ENCODE measurements at places on chromosomes 6 and 20.

DNA sequence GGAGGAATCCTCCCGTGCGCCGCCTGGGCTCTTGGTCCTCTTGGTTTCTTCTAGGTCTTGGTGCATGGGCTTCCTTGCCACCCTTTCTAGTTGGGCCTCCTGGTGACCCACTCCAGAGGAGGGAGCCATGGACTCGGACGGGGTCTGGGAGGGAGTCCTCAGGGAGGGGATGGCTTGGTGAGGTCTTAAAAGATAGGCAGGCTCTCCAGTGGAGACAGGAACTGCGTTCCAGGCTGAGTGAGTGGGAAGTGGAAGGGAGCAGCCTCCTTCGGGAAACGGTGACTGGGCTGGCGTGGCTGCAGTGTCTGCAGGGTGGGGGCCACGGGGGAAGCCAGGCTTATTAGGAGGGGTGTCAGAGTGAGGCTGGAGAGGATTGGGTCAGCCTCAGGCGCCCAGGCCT is 152.8 kb downstream of the GRM4 start:
- DNase-seq = no peak
- no peaks in the 10 kb centered on the region for H3K36me3 ChIP-seq
- no peak overlapping the region for H3K27ac ChIP-seq
- peaks cover 20% of the 10 kb centered on the region for H3K4me1 ChIP-seq

GRCh38 chr6:45436544-45437438 is 59.1 kb upstream of the SUPT3H start:
- no peaks in the 10 kb centered on the region for H3K36me3 ChIP-seq
- H3K4me1 ChIP-seq = no peaks in the 10 kb centered on the region
- no peak overlapping the region for H3K27ac ChIP-seq
- no peaks in the 10 kb centered on the region for H3K27me3 ChIP-seq
- H3K4me3 ChIP-seq = no peak overlapping the region
- no peak for DNase-seq

- no peak for DNase-seq
- H3K4me3 ChIP-seq = no peak overlapping the region
- peaks cover 12% of the 10 kb centered on the region for H3K4me1 ChIP-seq
- no peak overlapping the region for H3K27ac ChIP-seq
These were observed 348.1 kb upstream of the SOX4 start for GRCh38 chr6:21245488-21245887.

DNA sequence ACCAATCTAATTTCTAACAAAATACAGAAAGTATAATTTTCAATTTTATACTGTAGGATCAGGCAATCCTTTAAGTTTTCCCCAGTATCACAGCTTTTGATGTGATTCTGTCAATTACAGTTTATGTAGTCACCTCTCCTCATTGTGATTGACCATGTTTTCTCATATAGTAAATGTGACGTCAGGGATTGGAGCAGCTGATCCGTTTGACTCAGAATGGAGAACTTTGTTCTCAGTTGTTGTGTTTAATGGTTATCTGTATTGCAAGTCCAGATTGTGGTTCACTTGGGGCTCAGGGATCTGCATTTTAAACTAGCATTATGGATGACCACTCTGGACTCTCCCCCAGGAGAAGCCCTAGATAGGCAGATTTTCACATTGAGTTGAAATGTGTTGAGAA is 90.6 kb downstream of the DNAH8 start:
- no peaks in the 10 kb centered on the region for H3K4me1 ChIP-seq
- DNase-seq = no peak
- no peaks in the 10 kb centered on the region for H3K27me3 ChIP-seq

DNA sequence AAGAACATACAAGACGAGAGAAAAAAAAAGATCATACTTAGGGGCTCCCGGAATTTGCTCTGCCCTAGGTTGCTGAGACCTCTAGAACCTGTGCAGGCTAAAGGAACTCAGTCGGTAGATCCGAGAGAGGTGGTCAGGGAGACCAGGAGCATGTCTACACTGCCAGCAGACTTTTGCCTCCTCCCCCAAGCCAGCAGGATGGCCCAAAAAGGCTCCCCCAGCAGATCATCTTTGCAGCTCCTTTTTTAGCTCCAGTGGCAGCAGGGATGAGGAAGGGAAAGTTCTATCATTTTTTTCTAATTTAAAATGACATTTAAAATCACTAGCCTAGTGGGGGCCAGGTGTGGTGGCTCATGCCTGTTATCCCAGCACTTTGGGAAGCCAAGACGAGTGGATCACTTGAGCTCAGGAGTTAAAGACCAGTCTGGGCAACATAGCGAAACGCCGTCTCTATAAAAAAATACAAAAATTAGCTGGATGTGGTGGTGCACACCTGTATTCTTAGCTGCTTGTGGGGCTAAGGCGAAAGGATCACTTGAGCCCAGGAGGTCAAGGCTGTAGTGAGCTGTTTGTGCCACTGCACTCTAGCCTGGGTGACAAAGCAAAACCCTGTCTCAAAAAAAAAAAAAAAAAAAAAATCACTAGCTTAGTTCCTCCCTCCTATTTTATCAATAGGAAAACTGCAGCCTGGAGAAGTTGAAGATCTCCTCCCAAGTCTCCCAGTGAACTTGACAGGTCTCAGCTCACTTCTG is 69.3 kb upstream of the MYL9 start:
- no peaks in the 10 kb centered on the region for H3K36me3 ChIP-seq
- H3K27me3 ChIP-seq = no peaks in the 10 kb centered on the region
- H3K4me1 ChIP-seq = peaks cover 14% of the 10 kb centered on the region
- H3K27ac ChIP-seq = no peak overlapping the region
- no peak overlapping the region for H3K4me3 ChIP-seq

DNA sequence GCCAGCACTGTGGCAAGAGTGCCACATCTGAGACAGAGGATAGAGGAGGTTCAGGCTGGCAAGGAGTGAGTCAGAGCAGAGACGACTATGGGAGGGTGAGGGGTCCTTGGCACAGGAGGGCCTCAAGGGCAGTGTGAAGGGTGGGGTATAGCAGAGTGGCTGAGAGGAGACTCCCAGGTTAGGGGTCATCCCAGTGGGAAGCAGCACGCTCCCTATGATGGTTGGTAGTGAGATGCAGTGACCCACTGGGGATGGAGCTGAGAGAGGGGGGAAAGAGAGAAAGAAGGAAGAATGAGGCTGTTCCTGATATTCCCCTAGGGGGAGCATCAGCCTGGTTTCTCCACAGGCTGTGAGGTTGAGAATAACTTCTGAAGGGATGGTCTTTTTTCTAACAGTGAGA is 97.3 kb downstream of the INSM1 start:
- H3K27me3 ChIP-seq = no peaks in the 10 kb centered on the region
- H3K36me3 ChIP-seq = no peaks in the 10 kb centered on the region
- H3K4me1 ChIP-seq = peaks cover 60% of the 10 kb centered on the region
- no peak overlapping the region for H3K27ac ChIP-seq
- peak; percentile 57 for DNase-seq
- H3K4me3 ChIP-seq = no peak overlapping the region

DNA sequence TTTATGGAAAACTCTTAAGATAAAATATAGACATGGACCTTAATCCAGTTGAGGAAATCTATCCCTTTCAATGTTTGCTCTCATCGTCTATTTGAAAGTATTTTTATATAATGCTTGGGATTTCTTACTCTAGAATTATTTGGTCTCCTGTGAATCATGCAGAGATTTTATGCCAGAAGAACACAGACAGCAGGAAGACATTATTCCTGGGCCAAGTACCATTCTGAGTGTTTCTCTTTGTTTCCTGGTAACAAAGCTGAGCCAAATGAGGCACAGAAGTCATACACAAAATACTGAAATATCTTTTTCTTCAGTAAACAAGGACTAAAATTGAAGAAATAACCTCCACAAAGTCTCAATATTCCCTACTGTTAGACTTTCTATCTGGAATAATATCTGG is 538.2 kb upstream of the EYS start:
- no peak overlapping the region for H3K4me3 ChIP-seq
- no peak for DNase-seq
- H3K27me3 ChIP-seq = no peaks in the 10 kb centered on the region
- no peak overlapping the region for H3K27ac ChIP-seq

DNA sequence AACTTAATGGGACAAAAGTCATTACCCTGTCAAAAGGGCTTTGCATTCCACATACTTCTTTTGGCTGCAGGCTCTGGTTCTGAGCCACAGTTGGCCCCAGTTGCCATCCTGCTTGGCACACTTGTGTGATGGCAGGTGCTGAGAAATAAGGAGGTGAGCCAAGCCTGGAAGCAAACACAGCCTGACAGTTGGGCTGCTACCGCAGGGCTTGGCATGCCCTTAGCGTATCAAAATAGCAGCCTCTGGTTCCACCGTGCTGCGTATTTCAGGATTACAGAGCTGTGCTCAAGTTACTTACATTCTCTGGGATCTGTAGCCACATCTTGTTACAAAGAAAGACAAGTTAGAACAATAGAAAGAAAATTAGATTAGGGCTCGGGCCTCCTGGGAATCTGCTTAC is 11.1 kb downstream of the MTHFD1L start:
- no peaks in the 10 kb centered on the region for H3K27me3 ChIP-seq
- H3K4me1 ChIP-seq = peaks cover 33% of the 10 kb centered on the region
- peak overlapping the region; percentile 8 for H3K4me3 ChIP-seq
- peak overlapping the region; percentile 3 for H3K27ac ChIP-seq
- peak; percentile 68 for DNase-seq
- no peaks in the 10 kb centered on the region for H3K36me3 ChIP-seq

- DNase-seq = no peak
- H3K36me3 ChIP-seq = no peaks in the 10 kb centered on the region
- no peaks in the 10 kb centered on the region for H3K4me1 ChIP-seq
These were observed 43.6 kb upstream of the TMEM170B start for GRCh38 chr6:11493974-11494373.

DNA sequence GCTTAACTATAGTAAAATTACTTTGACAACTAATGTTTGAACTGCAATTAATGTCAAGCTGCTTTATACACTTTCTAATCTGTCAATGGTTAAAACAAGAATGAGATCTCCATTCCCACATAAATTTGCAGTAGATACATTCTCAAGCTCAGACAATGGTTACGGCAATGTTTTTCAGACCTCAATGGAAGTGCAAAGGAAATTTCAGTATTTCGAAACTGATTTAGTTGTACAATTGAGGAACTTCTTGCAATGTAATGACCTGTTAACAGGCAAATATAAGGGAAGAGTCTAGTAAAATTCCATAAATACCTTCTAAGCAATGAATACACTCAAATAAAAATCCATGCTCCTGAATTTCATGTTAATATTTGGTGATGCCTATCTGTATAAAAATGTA is 94.7 kb downstream of the ADTRP start:
- no peak overlapping the region for H3K4me3 ChIP-seq
- no peak overlapping the region for H3K27ac ChIP-seq
- H3K27me3 ChIP-seq = no peaks in the 10 kb centered on the region
- no peak for DNase-seq
- H3K36me3 ChIP-seq = no peaks in the 10 kb centered on the region

DNA sequence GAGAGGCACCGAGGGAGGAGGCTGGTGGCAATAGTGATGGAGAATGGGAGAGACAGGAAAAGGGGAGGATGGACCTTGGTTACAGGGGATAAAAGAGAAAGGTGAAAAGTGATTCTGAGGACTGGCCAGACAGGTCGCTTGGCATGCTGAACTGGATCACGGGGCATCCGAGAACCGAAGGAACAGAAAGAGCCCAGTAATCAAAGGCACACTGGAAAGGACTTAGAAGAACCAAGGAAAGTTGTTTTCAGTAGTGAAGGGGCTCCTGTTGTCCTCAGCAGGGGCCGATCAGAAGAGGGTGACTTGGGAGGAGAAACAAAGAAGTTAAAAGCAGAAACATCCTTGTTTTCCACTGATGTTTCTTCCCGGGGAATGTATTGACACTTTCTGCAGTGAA is 18.9 kb downstream of the SYTL3 start:
- no peaks in the 10 kb centered on the region for H3K36me3 ChIP-seq
- H3K4me3 ChIP-seq = no peak overlapping the region
- peaks cover 11% of the 10 kb centered on the region for H3K4me1 ChIP-seq
- no peak overlapping the region for H3K27ac ChIP-seq
- no peaks in the 10 kb centered on the region for H3K27me3 ChIP-seq

DNA sequence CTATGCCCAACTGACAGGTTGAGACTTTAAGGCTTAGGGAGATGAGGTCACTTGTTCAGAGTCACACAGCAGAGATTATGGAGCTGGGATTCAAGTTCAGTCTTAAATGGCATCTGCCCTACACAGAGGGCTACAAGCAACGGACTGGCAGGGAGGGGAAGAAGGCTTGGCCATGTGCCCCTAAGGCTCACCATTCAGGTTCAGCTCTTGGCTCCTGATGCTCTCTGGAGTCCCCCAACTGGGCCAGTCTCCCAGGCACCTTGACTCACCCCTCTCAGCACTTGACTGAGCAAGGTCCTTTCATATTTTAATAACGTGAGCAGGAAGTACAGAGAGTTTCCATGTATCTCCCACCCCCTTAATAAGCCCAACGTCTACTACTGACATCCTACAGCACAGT is 71.4 kb upstream of the MAFB start:
- H3K36me3 ChIP-seq = no peaks in the 10 kb centered on the region
- no peaks in the 10 kb centered on the region for H3K27me3 ChIP-seq
- H3K4me3 ChIP-seq = no peak overlapping the region
- peaks cover 15% of the 10 kb centered on the region for H3K4me1 ChIP-seq

- no peak overlapping the region for H3K27ac ChIP-seq
- no peak for DNase-seq
- no peaks in the 10 kb centered on the region for H3K36me3 ChIP-seq
These were observed 54.6 kb upstream of the PIM1 start for GRCh38 chr6:37115236-37115895.

GRCh38 chr20:47108994-47109393 is 214.4 kb downstream of the EYA2 start:
- no peaks in the 10 kb centered on the region for H3K27me3 ChIP-seq
- H3K36me3 ChIP-seq = no peaks in the 10 kb centered on the region
- no peaks in the 10 kb centered on the region for H3K4me1 ChIP-seq

DNA sequence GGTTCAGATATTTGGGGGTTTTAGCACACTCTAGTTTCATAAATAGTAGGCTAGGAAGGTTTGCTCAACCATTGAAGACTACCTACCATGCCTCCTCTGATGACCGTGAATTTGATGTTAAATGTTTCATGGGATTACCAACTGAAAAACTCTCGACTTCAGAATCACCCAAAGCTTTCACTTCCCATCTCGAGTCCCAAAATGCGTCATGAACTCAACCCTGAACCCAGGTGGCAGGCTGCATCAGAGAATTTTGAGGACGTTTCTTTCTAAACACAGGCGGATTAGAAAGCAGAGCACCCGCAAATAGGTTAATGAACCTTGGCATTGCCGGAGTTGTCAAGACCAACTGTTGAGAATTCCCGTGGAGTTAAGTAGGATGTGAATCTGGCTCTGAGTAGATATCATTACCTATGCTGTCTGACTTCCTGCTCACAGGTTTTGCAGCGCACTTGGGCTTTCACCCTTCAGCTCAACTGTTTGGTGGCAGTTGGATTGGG is 98.4 kb upstream of the ADTRP start:
- no peak overlapping the region for H3K4me3 ChIP-seq
- H3K36me3 ChIP-seq = no peaks in the 10 kb centered on the region
- H3K4me1 ChIP-seq = peaks cover 35% of the 10 kb centered on the region
- DNase-seq = no peak
- H3K27ac ChIP-seq = no peak overlapping the region
- H3K27me3 ChIP-seq = no peaks in the 10 kb centered on the region

- no peak overlapping the region for H3K4me3 ChIP-seq
- H3K36me3 ChIP-seq = no peaks in the 10 kb centered on the region
- H3K4me1 ChIP-seq = no peaks in the 10 kb centered on the region
These were observed 1.4 kb downstream of the DEFB132 start for GRCh38 chr20:258963-259362.

Data from neural progenitor cell (in vitro differentiated cells).